Lower lobe of right lung (tissue), 2 donors: ENCODE measurements at places on chromosomes 2 and 18. TPM values are rescaled to one million over a fixed set of nuclear protein-coding genes. Genes with fewer than 3 reads are reported as not detected.

CHRNA1 gene
- not detected for total RNA-seq

POU3F3 gene
- not detected for total RNA-seq

DNA sequence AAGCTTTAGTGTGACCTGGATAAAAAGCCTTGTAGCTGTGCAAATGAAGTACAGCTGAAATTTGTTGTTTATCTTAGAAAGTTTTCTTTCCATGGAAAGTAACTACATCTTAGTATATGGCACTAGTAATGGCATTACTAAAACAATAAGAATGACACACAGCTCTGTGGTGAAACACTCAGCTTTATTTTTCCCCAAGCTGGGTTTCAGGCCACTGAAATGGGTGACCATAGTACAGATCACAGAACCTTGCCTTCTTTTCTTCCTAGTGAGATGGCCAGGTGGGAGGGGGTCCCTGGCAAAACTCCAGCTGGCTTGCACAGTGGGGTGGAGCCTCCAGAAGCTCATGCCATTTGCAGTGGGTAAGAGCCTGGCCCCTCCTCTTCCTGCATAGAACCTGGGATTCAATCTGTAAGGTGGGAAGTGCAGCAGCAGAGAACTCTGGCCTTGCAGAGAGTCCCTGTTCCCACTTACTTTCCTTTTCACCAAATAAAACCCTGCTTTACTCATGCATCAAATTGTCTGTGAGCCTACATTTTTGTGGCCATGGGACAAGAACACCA lies 17.6 kb upstream of the GRP start:
- no peaks in the 10 kb centered on the region for H3K4me1 ChIP-seq
- no peaks in the 10 kb centered on the region for H3K36me3 ChIP-seq
- no peak overlapping the region for H3K27ac ChIP-seq
- H3K4me3 ChIP-seq: no peak overlapping the region
- no peaks in the 10 kb centered on the region for H3K27me3 ChIP-seq

DNA sequence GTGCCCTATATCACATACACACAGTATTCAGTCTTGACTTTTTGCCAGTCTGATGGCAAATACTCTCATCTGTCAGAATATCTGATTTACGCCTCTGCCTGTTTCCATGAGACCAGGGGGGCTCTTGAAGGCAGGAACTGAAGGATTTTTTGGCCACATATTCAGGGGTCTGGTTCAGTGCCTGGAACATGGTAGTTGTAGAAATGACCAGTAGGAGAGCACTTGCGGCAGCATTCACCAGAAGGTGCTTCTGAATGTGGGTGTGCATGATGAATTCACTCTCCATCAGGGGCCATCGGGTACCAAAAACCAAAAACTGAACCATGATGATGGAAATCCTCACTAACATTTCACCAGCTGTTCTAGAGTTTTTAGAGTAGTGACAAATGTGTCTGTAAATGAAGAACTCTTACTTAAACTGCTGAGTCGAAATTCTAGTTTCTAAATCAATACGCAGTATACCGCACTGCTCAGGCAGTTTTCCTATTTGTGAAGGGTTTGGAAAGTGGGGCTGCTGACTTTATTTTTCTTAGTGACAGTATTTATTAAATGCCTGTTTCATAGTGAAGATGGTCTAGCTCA lies 54.6 kb downstream of the MERTK start:
- no peak overlapping the region for H3K4me3 ChIP-seq
- DNase-seq: no peak
- H3K36me3 ChIP-seq: no peaks in the 10 kb centered on the region
- no peaks in the 10 kb centered on the region for H3K4me1 ChIP-seq
- H3K27ac ChIP-seq: no peak overlapping the region
